ENCODE measurements at places on chromosomes 2 and 18. TPM values are rescaled to one million over a fixed set of nuclear protein-coding genes. Genes with fewer than 3 reads are reported as not detected.

CHST9 gene
- total RNA-seq = 1.3 TPM

R3HDM1 gene
- 39.5 TPM for total RNA-seq

TACR1 gene
- not detected for total RNA-seq

CD226 gene
- total RNA-seq = 0.07 TPM

MTCL1 gene
- total RNA-seq = 48.6 TPM

KLHL14 gene
- total RNA-seq = 0.43 TPM

IL36B gene
- total RNA-seq = not detected
